PC-9 (cell line): ENCODE measurements at places on chromosomes 3 and 15. TPM values are rescaled to one million over a fixed set of nuclear protein-coding genes. Genes with fewer than 3 reads are reported as not detected.

GRCh38 chr3:99928771-99929744 is 111.4 kb downstream of the CMSS1 start:
- DNase-seq, result no peak

GRCh38 chr3:181330257-181330656 is 340.7 kb upstream of the DNAJC19 start:
- no peak for DNase-seq

GRCh38 chr3:145188079-145188770 is 972.8 kb downstream of the PLOD2 start:
- no peak for DNase-seq

DNA sequence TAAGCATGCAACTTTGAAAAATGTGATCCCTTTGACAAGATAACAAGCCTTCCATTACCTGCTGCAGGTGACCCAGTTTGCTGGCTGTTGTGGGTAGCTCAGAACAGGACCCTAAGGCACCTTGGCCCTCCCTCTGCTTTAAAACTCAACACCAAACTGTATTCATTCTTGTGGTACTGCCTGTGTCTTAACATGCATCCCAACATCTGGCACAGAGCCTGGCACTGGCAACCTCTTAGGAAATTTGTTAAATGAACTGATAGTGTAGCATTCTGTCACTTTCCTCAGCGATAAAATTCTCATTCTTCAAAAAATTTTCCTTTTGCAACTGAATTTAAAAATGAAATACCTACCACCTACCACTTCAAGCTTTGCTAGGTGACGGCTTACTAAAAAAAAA is 287.3 kb upstream of the ADAMTS9 start:
- no peak for DNase-seq

GRCh38 chr3:126528800-126529541 is 5.0 kb downstream of the CHST13 start:
- no peak for DNase-seq

- no peak for DNase-seq
Measured at GRCh38 chr3:127780536-127781400, 41.5 kb downstream of the MGLL start.

GRCh38 chr15:99717161-99718009 is 15.9 kb downstream of the LYSMD4 start:
- DNase-seq, result no peak

DNA sequence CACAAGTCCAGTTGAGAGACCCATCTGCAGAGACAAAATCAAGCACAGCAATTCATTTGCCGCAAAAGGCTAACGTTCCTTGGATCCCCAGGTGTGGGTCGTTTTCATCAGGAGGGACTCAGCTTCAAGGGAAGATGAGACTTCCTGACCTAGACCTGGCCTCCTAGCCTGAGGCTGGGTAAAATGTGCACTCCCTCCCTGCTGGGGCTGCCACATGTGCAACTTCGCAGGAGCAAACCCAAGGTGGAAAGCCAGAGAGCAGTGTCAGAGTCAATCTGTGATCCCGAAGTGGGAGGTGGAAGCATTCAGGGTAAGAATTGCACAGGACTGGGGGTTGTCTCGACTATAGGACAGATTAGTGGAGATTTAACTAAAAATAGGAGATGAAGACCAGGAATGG is 164.7 kb upstream of the UMPS start:
- DNase-seq, result no peak

Gene RTP4
- total RNA-seq, result 0.90 and 3.2 TPM in 2 replicates
